ENCODE measurements at places on chromosomes 2 and 18.
A peak's percentile ranks its signal among the peaks of the same experiment; 100 is the strongest.

GRCh38 chr2:228658998-228659397, 477.5 kb upstream of the SPHKAP start:
- DNase-seq, result peak; percentile 62

- DNase-seq, result no peak
These were observed 22.2 kb downstream of the HK2 start for GRCh38 chr2:74856004-74856578.

DNA sequence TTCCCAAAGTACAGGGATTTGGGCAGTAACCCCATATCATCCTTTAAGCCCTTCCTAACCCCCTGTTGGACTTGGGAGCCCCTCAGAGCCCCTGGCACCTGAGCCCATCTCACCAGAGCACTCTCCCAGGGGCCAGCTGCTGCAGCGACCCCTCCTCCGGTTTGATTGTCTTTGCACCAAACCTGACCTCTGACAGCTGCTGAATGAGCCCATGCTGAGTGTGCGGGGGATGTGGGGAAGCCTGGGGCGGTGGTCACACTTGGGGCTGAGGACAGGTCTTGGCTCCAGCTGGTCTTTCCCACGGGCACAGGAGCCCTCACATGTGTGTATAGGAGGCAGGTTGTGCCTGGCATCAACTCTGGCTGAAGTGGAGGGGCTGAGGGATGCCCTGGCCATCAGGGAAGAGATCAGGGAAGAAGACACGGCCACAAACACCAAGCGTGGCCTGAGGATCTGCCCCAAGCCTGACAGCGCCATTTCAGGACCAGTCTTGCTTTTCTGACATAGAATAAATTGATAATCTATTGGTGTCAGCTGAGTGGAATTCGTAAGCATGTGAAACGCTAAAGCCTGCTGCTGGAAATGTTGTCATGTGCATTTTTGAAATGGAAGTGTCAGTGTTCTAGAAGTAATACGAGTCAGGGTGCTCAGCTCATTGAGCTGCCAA, 102.4 kb downstream of the ACKR3 start:
- no peak for DNase-seq

DNA sequence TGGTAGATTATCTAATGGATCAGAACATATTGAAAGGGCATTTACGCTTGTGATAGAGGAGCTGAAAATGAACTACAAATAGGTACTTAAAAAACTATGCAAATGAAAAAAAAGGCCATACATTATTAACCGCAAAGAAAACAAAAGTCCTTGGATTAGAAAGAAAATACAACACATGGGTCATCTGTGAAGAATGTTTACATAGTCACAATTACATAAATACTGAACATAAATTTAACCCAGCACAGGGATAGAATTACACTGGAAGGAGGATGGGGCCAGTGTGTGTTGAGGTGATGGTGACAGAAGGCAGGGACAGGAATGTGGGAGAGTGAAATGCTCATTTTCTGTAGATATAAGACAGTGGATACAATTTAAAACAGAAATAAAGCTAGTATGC, 6.6 kb downstream of the NTSR2 start:
- no peak for DNase-seq

DNA sequence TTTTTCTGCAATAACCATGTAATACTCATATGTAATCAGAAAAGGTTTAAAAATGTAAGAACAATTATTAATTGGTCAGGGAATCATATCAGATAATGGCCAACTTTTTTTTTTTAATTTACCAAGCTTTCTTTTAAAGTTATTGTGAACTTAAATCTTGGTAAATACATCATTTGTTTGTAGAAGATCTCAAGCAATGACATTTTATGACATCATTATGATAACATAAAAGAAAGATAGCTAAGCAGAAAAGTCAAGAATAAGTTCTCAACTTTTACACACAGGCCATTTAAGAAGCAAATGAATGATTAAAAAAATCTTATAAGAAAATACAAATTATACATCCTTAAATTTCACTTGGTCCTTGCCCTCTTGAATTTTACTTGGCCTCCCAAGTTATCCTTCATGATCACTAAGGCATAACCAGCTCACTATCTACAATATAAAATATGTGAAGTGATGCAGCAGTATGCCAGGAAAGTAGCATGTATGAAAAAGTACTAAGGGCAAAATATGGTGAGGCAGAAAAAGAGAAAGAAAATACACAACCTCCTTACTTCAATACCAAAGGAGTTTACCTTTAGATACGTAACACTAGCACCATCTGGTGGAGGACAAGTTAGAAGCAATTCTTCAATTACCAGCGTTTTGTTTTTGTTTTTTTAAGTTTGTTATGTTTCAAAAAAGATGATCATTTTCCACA, 116.6 kb downstream of the SRBD1 start:
- DNase-seq, result peak; percentile 41

GRCh38 chr2:75527676-75528075, 33.1 kb downstream of the EVA1A start:
- DNase-seq, result no peak

GRCh38 chr2:8659092-8659734, 22.6 kb upstream of the ID2 start:
- no peak for DNase-seq

DNA sequence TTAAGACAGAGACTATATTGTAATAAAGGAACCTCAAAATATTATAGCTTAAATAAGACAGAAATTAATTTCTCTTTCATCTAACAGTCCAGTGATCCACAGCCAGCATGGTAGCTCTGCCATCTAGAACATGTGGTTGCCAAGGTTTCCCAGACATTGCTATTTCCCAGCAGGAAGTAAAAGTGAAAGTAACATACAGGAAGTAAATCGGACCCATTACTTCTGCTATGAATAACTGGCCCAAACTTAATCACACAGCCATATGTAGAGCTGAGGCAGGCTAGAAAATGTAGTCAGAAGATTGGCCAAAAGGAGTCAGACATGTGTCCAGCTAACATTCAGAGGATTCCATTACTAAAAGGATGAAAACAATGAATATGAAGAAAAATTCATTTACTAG, 71.0 kb downstream of the NOL4 start:
- no peak for DNase-seq

- peak; percentile 34 for DNase-seq
These were observed 128.5 kb upstream of the RAB12 start for GRCh38 chr18:8480506-8481328.

DNA sequence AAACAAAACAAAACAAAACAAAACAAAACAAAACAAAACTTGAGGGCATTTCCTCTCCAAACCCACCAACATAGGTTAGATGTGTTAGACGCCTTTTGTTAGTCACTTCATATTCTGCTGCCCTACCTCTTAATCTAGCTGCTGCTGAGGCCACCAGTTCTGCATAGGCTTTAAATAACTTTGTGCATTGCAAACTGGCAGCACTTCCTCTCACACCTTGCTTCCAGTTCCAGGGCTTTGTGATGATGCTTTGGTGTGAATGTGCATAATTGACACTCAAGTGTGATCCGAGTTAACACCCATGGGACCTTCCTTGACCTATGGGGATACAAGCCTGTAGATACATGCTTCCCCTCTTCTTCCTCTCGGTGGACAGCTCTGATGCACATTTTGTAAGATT, 2.3 kb upstream of the SERPINB11 start:
- DNase-seq, result no peak

DNA sequence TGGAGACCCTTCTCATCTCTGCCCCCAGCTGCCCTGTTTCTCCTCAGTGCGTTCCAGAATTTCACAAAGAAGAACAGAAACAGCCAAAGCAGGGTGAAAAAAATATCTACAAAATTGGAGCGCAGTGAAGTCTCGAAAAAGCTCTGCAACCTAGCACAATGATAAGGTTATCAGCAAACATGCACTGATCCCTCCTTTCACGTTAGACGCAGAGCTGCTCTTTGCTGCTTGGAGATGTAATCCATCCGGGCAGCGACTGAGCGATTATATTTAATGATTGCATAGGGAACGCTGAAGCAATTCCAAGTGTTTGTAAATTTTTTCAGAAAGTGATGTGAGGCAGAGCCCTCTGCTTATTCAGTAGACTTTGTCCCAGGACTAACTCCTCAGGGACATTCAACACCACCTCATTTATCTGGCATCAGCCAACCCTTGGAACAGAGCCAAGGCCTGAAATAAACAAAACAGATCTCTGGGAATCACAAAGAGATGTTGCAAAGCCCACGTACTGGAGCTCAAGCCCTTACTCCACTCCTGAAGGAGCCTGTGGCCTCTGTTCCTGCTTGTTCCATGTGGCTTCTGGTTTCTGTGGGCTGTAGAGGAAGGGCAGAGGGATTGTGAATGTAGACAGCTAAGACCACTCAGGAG, 172.6 kb upstream of the BCL2L11 start:
- no peak for DNase-seq

DNA sequence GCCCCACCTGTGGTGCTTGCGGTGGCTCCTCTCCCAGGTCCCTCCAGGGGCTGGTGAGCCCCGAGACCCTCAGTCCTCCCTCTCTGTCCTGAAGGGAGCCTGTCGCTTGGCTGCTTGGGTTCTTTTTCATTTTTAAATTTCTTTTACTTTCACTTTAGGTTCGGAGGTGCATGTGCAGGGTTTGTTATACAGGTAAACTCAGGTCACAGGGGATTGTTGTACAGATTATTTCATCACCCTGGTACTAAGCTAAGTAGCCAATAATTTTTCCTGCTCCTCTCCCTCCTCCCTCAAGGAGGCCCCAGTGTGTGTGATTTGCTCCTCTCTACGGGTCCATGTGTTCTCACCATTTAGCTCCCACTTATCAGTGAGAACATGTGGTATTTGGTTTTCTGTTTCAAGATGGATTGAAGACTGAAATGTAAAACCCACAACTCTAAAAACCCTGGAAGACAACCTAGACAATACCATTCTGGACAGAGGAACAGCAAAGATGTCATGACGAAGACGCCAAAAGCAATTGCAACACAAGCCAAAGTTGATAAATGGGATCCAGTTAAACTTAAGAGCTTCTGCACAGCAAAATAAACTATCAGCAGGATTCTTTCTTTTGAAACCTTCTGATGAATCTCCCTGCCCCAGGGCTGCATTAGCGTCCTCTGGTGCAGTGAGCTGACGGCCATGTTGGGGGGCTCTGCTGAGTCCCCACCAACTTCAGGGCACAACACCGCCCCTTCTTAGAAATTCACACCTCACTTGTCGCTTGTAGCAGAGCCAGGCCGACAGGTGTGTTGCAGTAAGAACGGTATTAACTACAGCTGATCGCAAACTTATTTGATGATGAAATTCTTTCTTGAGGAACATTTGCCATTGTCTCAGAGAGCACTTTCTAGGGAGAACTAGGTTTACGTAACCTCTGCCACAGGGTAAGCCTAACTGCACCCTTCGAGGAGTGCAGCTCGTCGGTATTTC, 135.3 kb downstream of the ZNF236 start:
- no peak for DNase-seq

- DNase-seq, result no peak
These were observed 428.7 kb upstream of the ID2 start for GRCh38 chr2:8252997-8253694.

DNA sequence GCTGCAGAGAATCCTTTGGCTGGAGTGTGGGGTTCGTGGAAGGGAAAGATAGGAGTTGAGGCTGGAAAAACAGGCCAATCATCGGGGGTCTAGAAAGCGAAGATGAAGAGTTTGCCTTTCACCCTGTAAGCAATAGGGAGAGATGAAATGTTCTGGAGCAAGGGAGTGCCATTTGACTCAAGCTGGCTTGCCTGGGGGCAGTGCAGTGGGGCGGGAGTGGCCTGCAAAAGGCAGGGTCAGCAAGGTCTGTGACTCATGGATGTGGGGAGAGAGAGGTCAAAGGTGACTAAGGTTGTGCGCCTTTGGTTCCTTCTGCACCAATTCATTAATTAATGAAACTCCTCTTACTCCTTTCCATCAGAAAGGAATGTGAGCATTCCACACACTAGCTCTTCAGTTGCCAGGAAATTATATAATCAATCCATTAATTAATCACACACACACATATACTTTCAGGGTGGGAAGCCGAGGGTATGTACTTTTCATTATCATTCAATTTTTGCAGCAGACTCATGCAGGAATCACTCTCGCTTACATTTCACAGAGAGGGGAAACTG, 227.6 kb downstream of the MYCN start:
- no peak for DNase-seq

DNA sequence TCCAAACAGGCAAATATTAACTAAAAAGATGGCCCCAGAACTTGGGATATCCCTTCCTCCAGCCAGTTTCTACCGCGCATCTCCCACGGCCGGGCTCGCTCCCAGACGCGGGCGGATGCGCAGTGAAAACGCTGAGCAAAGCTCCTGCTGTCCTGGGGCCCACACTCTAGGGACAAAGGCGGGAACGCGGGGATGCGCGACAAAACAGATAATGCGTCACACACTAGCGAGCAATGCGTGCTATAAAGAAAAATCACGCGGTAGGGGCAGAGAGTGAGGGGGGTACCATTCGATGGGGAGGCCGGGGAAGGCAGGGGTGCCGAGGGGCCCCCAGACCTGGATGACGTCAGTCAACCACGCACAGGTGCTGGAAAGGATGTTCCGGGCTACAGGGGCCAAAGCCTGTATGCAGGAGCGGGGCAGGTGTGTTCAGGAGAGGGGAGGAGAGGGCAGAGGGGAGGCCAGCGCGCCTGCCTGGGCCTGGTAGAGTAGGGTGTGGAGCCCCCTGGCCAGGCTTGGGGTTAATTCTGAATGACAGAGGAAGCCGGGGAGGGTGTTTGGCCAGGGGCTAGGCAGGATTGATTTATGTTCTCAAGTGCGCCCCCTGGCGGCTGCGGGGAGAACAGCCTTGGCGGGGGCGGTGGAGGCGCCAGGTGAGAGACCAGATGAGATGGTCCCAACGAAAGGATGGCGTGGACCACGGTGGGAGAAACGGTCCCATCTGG, 14.9 kb upstream of the ITM2C start:
- DNase-seq, result no peak

GRCh38 chr2:68737711-68738110, 3.1 kb downstream of the ARHGAP25 start:
- no peak for DNase-seq

All from AG04450 (cell line).